ENCODE measurements at places on chromosomes 7 and 10.

GRCh38 chr7:14635955-14636354 lies 266.6 kb downstream of the DGKB start:
- no peak for DNase-seq

DNA sequence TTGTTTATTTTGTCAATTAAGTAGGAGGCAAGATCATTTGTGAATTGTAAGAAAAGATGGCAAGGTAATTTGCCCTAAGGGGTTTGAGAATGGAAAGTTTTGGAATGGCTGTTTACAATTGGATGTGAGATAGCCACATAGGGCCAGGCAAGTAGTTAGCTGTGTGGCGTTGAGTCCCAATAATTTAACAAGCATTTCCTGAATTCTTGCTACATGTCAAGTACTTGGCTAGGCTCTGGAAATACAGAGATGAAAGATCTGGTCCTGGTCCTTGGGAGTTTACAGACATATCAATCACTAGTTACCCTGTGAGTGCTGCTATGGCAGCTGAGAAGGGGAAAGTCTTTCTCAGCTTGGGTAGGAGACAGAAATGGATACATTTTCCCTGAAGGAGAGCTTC lies 401.6 kb downstream of the SUGCT start:
- DNase-seq: no peak

GRCh38 chr10:69716711-69717560 lies 84.8 kb upstream of the COL13A1 start:
- DNase-seq: peak; percentile 30

DNA sequence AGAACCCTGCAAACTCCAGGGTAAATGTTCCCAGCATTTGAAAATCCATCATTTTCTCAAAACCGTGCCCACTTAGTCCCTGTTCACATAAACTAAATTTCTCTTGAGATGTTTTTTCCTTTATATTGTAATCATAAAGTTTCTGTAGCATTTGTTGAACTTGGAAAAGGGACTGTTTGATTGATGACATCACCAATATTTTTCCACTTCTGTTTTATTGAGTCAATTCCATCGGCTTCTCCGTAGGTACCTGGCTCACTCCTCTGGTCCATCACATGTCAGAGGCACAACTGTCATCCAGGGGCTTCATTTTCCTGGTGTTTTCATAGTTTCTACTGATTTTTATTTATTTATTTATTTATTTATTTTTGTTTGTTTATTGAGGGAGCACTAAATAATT lies 462.5 kb upstream of the PFKP start:
- no peak for DNase-seq

DNA sequence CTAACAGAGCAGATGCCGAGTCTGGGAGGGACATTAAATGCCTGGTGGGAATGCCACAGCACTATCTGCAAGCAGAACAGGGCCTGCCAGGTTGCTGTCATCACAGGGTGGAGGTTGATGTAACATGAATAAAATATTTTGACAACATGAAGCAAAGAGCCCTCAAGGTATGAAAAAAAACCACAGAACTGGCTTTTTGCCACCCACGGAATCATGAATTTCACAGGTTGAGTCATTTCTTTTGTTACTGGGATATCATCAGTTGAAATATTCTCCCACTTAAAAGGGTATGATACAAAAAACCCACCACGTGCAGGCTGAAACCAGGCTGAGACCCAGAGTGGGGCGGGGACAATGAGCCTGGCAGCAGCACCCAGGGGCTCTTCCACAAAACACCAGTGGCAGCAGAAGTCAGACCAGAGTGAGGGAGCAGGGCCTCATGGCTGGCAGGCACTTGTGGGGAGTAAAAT lies 220.1 kb downstream of the TNS3 start:
- peak; percentile 90 for DNase-seq

- peak; percentile 58 for DNase-seq
Measured at GRCh38 chr10:90062786-90063185, 361.4 kb downstream of the KIF20B start.

- no peak for DNase-seq
Measured at GRCh38 chr10:75548356-75548755, 116.9 kb downstream of the LRMDA start.

- DNase-seq: no peak
Measured at GRCh38 chr7:93828260-93828659, 62.3 kb downstream of the TFPI2 start.

- DNase-seq: peak; percentile 96
Measured at GRCh38 chr7:102935450-102936115, 22.8 kb downstream of the LRRC17 start.

GRCh38 chr10:132844069-132844809 lies 58.3 kb upstream of the NKX6-2 start:
- DNase-seq: no peak

GRCh38 chr10:76113952-76114351 lies 682.5 kb downstream of the LRMDA start:
- peak; percentile 40 for DNase-seq

DNA sequence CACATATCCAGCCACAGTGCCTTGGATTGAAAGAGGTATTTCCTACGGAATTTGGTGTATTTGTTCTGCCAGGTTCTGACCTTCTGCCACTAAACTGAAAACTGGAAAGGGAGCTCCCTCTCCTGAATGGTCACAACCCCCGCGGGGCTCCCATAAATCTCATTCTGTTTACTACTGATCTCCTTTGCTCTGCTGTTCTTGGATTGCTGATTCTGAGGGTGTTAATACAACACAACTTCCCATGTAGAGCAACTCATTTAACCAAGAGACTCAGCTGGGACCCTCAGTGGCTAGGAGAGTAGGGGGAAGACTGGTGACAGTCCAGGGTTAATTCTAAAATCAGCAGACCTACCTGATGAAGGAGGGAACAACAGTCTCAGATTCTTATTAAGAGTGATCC lies 662.9 kb downstream of the INHBA start:
- no peak for DNase-seq

DNA sequence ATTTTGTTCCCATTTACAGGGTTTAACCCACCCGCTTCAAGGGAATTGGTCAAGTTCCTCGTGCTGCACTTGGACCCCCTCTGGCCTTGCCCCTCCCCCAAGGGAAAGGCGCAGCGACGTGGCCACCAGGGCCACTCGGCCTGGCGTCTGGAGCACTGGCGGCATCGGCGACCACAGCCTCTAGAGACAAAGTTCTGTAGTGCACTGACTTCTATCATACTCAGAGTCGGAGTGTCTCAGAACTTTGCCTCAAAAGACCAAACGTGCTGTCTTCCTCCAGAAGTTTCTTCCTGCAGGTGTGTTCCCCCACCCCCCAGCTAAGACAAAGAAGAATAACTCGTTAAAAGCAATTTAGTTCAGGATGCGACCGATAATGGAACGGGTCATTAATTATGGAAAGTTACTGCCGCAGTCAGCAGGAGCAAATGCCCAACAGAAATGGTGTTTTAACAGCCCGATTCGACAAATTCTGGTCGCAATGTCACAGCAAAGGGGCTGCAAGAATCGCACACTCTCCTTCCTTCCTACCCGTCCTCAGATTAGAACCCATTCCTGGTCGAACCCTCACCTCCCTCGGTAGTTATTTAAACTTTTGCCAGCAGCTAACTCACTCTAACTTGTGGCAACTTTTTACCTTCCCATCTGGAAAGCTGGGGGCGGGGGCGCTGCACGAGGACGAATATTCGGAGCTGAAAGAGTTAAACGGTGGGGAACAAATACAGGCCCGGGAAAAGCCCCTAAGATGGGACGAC lies 202.1 kb upstream of the NFE2L3 start:
- DNase-seq: no peak

- DNase-seq: no peak
Measured at GRCh38 chr7:907158-907980, 31.0 kb downstream of the GET4 start.

DNA sequence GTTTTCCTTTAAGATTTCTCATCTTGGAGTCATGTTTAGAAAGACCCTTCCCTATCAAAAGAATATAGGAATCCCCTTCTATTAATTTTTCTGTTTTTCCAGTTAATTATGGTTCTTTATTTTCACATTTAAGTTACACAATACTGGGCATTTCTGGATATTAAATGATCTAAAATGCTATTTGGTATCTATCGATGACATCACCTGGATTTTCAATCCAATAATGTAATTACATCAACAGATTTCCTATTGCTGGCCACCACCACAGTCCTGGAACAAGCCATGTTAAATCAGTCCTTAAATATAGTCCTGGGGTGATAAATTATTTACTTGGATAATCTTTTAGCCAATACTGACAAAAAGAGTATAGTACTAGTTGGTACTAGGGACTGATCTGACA lies 48.0 kb downstream of the PUS7 start:
- DNase-seq: no peak

- DNase-seq: no peak
Measured at GRCh38 chr7:131630427-131630826, 74.0 kb upstream of the PODXL start.

GRCh38 chr7:87144173-87144657 lies 8.0 kb upstream of the DMTF1 start:
- DNase-seq: no peak

DNA sequence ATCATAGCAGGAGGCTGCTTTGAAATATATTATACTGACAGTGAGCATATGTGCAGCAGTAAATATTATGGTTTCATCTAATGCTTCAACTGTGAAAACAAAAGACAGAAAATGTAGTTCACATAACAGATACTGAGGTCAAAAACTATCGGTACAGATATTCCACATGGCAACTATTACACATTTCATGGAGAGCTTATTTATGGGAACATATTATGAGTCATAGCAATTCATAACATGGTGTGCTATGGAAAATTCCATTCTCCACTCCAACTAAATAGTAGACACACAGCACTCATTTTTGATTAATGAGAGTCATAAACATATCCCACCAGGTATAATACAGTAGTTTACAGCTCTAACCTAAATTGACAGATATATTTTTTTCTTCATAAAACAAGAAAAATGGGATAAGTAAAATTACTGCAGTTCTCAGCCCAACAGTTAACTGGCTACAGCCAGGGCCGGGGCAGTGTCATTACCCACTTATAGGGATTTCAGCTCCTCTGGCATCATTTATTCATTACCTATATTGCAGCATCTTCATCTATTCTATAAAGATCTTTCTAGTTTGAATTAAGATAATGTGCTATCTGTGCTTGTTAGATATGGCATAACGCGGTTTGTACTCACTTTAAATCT lies 475.6 kb upstream of the KLF6 start:
- peak; percentile 86 for DNase-seq

DNA sequence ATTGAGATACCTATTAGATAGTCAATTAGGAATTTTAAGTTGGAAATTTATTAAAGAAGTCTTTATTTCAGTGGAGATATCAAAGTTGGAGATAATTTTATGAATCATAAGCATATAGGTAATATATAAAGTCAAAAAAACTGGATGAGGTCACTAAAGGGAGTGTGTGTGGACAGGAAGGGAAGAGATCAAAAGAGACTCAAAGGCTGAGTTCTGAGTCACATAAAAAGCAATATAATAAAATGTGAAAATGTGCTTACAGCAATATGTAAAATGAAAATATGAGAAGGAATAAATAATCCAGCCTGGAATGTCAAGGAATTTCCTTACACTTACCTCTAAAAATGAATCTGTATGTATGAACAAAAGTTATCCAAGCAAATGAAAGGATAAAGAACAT lies 583.3 kb upstream of the SORCS1 start:
- no peak for DNase-seq

DNA sequence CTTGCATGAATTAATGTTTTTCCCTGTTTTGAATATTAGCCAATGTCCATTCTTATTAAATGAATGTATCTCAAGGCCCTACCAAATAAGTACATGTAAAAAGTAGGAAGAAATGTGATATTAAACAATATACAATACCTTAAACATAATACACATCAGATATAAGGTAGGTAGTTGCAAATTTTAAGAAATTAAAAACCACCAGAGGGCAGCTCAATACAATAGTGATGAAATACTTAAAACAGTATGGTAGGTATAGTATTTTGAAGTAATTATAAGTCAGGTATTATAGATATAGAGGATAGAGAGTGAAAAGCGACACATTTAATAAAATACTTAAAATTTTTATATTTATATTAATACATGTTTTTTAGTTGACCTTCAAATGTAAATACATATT lies 43.6 kb upstream of the CDK14 start:
- no peak for DNase-seq

DNA sequence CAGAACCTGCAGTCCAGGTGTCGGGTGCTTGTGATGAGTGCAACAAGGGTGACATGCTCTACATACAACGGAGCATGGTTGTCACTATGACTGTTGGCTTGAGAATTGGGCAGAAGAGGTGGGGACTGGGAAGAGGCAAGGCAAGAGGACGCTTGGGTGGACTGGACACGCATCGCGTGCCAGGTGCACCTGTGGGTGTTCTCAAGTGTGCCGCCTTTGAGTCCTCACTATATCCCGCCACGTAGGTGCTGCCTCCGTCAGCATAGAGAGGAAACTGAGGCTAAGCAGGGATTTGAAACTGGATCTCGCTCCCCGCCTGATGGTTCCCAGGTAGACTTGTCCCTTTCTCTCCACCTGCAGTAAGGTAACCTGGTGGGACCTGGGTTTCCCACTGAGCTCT lies 27.2 kb downstream of the CDH23 start:
- no peak for DNase-seq

GRCh38 chr10:5888843-5889623 lies 660 bp downstream of the ANKRD16 start:
- no peak for DNase-seq

- DNase-seq: no peak
Measured at GRCh38 chr7:154591544-154591943, 411.4 kb downstream of the PAXIP1 start.

GRCh38 chr7:37225285-37225969 lies 223.2 kb downstream of the ELMO1 start:
- no peak for DNase-seq

- no peak for DNase-seq
Measured at GRCh38 chr7:99373091-99374066, 1.2 kb upstream of the ARPC1B start.

DNA sequence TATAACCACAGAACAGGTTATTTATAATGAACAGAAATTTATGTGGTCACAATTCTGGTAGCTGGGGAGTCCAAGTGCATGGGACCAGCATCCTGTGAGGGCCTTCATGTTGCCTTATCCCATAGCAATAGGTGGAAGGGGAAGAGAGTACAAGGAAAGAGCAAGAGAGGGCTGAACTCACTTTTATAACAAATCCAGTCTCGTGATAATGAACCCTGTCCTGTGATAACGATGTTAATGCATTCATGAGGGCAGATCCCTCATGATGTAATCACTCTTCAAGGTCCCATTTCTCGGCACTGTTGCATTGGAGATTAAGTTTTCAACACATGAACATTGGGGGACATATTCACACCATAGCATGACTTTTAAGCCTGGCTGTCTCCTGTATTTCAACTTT lies 27.4 kb upstream of the CCDC7 start:
- no peak for DNase-seq

DNA sequence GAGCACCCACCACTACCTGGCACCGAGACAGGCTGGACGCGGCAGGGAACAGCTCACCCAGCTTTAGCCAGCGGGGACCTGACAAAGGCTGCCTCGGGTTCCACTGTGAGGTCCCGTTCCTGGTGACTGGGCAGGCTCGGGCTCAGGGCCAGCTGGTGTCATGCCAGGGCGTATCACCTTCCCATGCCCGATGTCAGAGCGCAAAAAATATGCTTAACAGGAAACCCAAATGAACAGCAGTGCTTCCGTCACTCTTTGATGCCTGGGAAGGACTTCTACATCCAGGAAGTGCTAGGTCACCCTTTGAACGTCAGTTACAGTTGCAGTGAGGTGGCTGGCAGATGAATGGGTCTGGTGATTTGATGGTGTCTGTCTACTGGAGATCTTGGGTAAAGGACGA lies 106.0 kb downstream of the ADARB2 start:
- DNase-seq: no peak
